ENCODE measurements at places on chromosomes 3 and 15.

DNA sequence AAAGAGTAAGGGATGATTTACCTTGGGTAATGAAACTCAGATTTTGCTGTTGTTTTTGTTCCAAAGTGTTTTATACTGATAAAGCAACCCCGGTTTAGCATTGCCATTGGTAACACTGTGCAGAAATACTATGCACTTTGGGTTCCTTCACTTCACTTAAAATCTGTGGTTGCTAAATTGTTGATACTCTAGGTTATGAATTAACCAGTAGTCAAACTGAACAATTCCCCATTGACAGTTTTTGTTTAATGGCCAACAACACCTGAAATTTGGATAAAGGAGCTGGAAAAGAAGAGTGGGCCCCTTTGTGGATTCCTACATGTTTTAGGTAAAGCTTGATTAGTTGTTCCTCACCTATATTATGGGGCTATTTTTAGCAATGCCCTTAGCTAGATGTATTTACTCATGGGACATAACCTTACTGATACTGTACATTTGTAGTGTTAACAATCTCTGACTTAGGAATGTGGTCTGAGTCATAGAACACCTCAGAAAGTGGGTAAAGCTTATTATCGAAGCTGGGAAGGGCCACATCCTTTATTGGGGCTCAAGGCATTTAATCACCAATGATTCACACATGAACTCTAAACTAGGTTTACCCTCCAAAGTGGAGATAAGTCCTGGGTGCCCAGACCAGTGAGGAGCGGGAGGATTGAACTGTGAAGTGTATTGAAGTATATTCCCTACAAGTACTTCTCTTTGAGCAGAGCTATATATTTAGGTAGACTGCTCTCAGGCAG is 29.5 kb upstream of the THRB start:
- DNase-seq = no peak

DNA sequence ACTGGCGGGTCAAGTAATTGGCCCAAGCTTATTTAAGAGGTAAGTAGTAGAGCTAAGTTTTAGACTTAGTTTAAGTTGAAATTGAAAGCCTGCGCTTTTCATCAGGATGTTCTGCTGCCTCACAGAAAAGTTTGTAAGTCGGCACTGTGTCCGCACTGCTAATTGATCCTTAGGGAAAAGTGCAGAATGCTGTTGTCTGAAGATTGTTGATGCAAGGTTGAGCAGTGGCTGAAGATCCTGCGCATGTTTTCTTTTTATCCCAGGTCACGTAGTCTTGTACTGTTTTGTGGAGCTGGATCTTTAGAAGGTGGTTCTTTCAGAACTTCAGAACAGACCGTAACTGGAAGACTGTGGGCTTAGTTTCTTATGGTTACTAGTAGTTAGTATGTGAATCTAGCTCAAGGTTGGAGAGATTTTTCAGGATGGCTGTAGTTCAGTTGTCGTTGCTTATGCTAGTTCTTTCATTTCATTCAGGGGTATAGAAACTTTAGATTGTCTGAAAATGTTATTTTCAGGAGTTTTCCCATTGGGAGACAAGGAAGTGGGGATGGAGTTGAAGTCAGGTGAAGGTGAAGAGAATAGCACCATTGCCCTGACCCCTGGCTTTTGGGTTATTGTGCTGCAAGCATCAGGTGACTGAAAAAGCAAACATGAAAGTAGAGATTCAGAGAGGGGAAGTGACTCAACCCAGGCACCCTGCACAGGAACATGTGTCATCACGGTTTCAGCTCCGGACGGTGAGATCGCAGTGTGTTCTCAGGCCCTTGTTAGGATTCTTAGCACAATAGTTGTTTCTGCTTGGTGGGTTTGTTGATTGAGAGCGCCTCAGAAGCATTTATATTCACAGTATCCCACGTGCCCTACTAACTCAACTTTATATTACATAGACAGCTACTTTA is 32.8 kb downstream of the AKAP13 start:
- peak; percentile 66 for DNase-seq

DNA sequence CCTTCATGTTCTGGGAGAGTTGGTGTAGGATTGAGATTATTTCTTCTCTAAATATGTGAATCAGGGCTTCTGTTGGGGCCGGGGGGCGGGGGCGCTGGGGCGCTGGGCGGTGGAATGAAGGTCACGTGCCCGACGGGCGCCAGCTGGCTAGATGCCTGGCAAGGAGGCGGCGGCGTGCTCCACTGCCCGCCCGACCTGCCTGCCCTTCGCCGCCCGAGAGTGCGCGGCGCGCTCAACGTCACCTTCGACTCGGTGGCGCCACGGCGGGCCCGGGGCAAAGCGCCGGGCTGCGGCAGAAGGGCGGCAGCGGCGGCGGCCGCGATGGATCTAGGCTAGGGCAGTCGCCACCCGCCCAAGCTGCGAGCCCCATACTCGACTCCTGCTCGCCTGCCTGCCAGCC is 47.0 kb upstream of the LHFPL4 start:
- DNase-seq = peak; percentile 0

GRCh38 chr3:141793476-141794260 is 30.5 kb downstream of the GRK7 start:
- no peak for DNase-seq

Data from stimulated activated CD8-positive, alpha-beta memory T cell treated with anti-CD3 and anti-CD28 coated beads, Interleukin-7, amount 100 ng/mL, for 4 hours (primary cell).